Central memory CD4-positive, alpha-beta T cell (primary cell): ENCODE measurements at places on chromosomes 1 and 21.

DNA sequence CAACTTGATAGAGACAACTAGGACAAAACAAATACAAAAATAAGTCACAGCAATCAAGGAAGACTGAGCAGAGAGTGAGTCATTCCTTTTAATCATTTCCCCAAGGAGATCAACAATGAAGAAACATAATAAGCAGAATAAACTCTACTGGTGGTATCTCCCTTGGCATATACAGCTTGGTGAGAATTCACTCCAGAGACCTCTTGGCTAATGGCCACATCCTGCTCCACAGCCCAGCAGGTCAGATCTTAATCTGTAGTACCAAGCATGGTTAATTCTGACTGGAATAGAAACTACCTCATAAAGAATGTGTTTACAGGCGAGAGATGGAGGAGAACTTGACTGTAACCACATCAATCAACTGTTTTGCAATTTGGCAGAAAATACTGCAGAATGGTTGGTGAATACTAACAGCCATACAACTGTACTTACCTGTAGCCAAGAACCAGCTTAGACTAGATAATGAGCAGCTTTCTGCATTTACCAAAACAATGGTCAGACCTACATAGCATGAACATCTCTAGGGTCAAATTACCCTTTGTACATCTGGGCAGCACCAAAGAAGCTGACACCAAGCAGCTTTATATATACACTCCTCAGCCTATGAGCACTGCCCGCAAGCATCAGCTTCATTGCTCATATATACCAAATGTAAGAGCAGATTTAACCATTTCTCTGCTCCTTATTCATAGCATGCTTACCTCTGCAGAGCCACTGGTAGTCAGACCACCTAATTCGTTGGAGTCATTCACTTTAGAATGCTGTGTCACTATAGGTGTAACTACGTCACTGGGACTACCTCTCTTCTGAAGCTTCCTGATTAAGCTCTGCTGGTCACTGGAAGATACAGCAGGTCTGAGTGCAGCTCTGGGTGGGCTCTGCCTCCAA lies 51.0 kb downstream of the KIAA0319L start:
- peak; percentile 79 for DNase-seq

GRCh38 chr1:15738416-15739113 lies 2.5 kb downstream of the SLC25A34 start:
- no peak for DNase-seq

GRCh38 chr1:67372136-67372535 lies 58.1 kb downstream of the SERBP1 start:
- no peak for DNase-seq

DNA sequence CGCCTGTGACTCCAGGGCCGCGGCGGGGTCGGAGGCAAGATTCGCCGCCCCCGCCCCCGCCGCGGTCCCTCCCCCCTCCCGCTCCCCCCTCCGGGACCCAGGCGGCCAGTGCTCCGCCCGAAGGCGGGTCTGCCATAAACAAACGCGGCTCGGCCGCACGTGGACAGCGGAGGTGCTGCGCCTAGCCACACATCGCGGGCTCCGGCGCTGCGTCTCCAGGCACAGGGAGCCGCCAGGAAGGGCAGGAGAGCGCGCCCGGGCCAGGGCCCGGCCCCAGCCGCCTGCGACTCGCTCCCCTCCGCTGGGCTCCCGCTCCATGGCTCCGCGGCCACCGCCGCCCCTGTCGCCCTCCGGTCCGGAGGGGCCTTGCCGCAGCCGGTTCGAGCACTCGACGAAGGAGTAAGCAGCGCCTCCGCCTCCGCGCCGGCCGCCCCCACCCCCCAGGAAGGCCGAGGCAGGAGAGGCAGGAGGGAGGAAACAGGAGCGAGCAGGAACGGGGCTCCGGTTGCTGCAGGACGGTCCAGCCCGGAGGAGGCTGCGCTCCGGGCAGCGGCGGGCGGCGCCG lies at the start of gene SIM2:
Gene SIM2 (plus strand): TSS at position 135 of the 565 bp plus-strand sequence. CDS start 632 bp downstream, outside the sequence.
- no peak for DNase-seq

GRCh38 chr1:186615332-186615731 lies 64.9 kb downstream of the PTGS2 start:
- no peak for DNase-seq

GRCh38 chr1:211534545-211535291 lies 42.8 kb upstream of the RD3 start:
- DNase-seq = no peak

- no peak for DNase-seq
These were observed 146.4 kb downstream of the GREM2 start for GRCh38 chr1:240465531-240465940.

DNA sequence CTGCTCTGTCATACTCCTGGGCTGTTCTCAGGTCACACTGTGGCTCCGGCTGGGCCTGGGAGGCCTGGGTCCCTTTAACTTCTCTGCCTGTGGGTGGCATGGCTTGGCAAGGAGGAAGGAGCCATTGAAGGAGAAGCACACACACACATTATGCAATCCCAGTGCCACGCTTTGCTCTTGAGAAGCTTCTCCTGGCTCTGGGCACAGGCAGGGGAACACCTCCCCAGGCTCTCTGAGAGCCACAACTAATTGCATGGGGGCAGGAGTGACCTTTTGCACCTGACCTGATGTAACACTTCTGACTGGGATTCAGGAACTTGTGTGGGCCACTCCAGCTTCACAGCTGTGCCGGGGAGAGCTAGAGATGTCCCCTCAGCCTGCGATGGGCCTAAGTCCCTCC lies 23.1 kb downstream of the LGR6 start:
- DNase-seq = no peak

DNA sequence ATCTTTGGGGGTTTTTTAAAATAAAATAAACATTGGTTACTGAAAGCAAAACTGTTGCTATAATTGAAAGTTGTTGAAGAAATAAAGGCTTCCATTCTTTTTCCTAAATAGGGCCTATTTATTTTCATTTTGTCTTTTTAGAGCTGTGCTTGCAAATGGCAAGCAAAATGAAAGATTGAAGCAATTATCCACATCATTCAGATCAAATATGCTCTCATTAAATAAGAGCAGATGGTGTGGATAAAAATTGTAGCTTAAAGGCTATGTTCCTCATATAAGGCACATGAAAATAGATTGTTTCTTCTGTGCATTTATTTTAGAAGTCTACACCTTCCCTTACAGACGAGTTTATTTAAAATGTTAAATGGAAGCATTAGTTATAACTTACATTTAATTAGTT lies 1317.7 kb downstream of the MRPL39 start:
- DNase-seq = no peak

GRCh38 chr1:217435204-217435603 lies 195.7 kb downstream of the GPATCH2 start:
- no peak for DNase-seq

DNA sequence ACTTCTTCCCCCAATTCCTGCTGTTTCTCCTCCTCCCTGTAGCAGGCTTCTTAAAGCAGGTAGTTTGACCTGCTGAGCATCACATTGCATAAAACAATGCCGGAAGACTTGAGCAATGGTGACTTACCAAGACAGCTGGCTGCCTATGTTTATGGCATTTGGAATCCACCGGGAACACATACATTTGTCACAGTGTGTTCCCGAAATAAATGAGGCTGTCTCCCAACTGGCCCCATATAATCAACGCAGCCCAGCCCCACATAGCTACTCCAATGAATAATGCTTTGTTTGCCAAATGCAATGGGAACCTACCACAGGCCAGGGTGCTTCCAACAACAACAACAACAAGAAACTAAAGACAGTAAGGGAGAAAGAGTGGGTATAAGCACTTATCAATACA lies 186.1 kb upstream of the MAP1LC3C start:
- DNase-seq = no peak

DNA sequence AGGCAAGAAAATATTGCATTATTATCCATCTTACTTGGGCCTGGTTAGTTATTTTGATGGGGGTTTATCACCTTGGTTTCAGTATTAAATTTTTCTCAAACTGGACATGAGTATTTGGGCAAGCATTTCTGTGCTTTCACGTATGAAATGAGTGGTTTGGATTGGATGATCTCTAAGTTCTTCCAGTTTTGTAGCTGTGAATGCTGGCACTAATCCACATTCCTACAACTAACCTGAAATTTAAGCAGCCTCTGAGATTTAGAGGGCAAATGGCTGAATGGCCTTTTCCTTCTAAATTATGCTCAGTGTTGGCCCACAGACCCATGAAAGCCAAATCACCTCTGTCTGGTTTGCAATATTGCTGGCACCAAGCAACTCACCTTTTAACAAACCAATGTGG lies 475.0 kb upstream of the B3GALT2 start:
- no peak for DNase-seq

- DNase-seq = no peak
These were observed 4.7 kb upstream of the PFKL start for GRCh38 chr21:44295163-44295573.

GRCh38 chr1:61472876-61473275 lies 252.1 kb downstream of the TM2D1 start:
- no peak for DNase-seq

DNA sequence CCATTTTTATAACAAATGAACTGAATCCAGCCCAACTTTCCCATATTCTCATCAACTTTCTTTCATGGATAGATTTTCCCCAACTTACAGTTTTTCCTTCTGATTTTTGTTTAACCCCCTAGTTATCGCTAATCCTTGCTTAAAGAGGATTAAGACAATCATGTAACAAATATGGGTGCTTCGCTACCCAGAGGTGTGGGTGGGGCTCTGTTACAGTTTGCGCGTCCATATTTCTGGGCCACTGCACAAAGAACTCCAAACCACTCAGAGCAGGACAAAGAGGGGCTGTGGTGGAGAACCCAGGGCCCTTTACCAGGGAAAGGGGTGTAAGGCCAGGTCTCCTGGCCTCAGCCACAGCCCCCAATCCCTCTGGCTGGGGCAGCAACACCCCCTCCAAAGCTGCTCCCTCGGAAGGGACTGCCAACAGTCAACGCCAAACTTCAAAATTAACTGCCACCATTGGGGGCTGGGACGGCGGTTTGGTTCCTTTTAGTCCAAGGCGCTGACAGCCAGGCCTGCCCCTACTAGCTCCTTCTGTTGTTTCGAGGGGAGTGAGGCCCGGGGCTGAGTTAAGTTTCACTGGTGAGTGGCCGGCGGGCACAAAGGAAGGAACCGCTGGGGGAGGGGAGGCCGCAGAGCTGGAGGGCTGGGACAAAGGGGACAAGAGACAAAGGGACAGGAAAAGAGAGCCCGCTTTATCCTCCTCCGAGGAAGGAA lies 27.9 kb downstream of the SSBP3 start:
- DNase-seq = no peak

DNA sequence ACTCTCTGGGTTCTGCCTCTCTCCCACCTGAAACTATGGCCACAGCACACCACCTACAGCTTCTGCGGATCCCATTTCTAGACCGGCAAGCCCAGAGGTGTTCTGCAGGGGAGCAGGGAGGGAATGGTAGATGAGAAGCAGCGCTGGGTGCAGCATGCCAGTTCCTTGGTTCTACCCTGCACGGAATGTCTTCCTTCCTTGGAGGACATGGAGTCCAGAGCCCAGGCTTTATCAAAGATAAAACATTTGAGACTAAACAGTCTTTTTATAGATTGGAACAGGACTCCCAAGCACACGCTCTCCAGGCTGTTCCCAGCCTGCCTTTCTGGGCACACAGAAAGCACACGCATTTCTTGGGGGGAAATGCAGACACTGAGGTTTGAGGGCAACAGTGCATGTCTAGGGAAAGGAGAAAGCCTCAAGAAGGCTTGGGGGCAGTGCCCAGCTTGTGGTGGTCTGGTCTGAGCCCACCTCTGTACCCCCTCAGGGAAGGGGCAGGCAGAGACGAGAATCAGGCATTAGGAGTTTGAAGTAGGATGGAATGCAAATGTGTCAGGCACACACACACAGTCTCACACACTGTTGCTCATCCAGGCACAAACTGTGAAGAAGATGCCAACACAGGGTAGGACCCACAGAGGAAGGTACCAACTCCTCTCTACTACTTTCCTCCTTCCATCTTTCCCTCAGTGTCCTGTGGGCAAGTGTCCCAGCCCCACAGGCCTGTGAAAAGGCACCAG lies 29.7 kb downstream of the LGR6 start:
- DNase-seq = no peak

GRCh38 chr21:31586118-31586517 lies 73.4 kb upstream of the SOD1 start:
- DNase-seq = no peak

- DNase-seq = no peak
These were observed 28.6 kb downstream of the GFI1 start for GRCh38 chr1:92458146-92458545.

DNA sequence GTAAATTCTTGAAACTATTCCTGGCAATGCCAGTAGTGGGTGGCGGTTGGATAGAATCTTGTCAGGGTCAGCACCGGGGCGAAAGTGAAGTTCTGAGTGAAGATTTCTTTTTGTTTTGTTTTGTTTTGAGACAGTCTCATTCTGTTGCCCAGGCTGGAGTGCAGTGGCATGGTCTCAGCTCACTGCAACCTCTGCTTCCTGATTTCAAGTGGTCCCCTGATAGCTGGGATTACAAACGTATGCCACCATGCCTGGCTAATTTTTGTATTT lies 33.3 kb downstream of the PCNT start:
- DNase-seq = no peak

- DNase-seq = no peak
These were observed 24.1 kb downstream of the COL16A1 start for GRCh38 chr1:31679676-31680230.

- DNase-seq = no peak
These were observed 1.3 kb upstream of the MTARC1 start for GRCh38 chr1:220785166-220786056.

DNA sequence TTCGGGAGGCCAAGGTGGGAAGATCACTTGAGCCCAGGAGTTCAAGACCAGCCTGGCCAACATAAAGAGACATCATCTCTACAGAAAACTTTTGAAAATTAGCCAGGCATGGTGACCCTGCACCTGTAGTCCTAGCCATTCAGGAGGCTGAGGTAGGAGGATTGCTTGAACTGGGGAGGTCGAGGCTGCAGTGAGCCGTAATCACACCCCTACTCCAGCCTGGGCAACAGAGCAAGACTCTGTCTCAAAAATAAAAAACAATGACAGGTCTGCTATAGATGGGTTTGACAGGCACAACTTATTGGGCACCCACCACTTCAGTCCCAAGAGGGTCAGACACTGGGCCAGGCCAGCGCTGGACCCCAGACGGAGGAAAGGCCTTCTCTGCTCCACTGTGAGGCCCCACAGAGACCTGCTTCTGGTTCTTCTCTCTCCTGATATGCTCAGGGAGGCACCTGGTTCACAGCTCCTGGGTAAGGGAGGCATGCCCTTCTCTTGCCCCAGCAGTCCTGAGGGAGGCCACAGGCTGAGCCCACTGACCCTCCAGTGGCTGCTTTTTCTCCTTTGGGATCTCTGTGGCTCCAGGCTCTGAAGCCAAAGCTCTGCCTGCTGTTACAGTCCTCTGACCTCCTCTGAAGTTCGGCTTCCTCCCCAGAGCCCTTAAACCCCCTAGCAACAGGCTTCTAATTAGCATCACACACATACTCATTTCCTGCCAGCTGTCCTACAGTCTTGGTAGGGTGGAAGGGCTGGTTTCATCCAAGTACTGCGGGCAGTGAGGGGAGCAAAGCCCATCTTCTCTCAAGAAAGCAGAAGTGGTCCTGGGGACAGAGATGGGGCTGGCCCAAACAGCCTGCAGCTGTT lies 14.4 kb downstream of the S100A16 start:
- DNase-seq = no peak

- no peak for DNase-seq
These were observed 7.1 kb upstream of the NID1 start for GRCh38 chr1:236072001-236072400.

GRCh38 chr1:192983349-192983980 lies 75.7 kb downstream of the UCHL5 start:
- DNase-seq = no peak
